ENCODE measurements at places on chromosomes 3 and 15. TPM values are rescaled to one million over a fixed set of nuclear protein-coding genes. Genes with fewer than 3 reads are reported as not detected.

GATA2 gene
- 12.6 TPM for total RNA-seq

HEG1 gene
- total RNA-seq, result 92.2 TPM

ZNF80 gene
- not detected for total RNA-seq

GOLGA8A gene
- total RNA-seq, result 4.9 TPM

FAM174B gene
- 5.3 TPM for total RNA-seq

PCCB gene
- total RNA-seq, result 51.8 TPM

Data from bladder microvascular endothelial cell (primary cell).